ENCODE measurements at places on chromosomes 4 and X.

DNA sequence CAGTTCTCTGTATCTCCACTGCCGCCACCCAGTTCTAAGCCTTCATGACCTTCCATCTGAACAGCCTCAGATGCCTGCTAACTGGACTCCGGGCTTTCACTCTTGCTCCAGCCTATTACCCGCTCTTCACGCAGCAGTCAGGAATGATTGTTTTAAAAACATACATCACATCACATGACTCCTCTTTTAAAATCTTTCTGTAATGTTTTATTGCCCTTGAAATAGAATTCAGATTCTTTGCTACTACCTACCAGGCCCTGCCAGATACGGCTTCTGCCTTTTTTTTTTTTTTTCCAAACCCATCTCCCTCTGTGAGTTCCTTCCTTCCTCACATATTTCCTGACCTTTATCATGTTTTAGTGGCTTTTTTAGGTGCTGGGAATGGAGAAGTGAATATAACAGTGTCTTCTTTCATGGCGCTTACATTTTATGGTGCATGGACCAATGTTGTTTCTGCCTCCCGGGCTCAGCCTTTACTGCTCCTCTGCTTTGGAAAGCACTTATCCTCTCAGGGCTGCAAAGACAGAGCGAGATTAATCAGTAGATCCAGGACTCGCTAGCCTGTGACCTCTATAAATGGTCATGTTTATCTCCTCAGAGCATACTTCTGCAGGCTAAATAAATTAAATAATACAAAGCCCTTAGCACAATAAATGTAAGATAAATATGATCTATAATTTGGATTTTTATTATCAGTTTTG, 58.0 kb downstream of the FBXO8 start:
- no peak for DNase-seq

GRCh38 chr4:183840311-183840710, 64.8 kb upstream of the STOX2 start:
- peak; percentile 87 for DNase-seq

DNA sequence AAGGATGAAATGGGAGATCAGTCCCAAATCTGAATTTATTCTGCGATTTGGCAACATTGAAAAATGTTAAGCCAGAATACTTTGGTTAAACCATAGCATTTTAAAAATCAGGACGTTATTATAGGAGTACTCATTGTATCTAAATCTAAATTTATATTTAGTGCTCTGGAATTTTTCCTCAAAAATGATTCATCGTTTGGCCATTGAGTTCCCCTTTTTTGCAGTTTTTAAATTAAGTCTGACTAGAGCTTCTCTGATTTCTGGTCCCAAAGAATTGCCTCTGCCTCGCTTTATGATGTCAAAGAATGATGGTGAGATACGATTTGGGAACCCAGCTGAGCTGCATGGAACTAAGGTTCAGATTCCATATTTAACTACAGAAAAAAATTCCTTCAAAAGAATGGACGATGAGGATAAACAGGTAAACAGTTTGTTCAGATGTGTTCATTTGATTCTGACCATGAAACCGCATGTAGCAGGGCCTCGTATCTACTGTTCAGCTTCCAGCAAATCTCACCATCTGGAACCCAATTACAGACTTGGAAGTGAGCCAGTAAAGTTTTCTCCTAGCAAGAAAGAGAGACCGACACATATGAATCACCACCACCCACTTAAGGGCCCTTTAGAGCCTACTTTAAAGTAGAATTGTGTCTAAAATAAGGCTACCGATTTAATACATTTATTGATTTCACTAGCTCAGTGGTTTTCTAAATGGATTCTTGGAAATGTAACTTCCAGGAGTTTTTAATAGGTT, 75.6 kb downstream of the REPS2 start:
- DNase-seq, result no peak

GRCh38 chrX:69759921-69760625, 144.2 kb downstream of the EDA start:
- DNase-seq, result no peak

- no peak for DNase-seq
Observed at GRCh38 chr4:26731351-26732035, 129.1 kb upstream of the STIM2 start.

- peak; percentile 42 for DNase-seq
Observed at GRCh38 chr4:156971676-156972378, at the start of gene PDGFC. Gene PDGFC, minus strand, starts transcription at chr4:156971799. Its CDS starts 896 bp downstream, at chr4:156970903.
